GOT3 (cell line): ENCODE measurements at places on chromosomes 7 and 10.

DNA sequence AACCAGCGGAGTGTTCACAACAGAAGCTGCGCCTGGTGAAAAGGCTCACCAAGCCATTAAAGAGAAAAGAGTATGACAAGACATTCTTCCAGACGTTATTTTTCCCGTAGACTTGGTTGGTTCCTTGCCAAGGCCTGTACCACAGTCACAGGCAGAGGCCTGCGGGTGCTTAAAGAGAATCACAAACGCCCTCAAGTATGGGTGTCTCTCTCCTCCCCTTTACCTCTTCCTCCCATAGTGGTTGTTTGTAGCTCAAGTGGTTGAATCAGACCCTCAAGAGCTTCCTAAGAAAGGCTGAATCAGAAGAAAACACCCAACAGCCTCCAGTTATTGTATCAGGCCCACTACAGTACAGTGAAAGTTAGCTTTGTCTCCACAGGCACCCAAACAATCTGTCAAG, 169.0 kb downstream of the CREB5 start:
- DNase-seq, result no peak

GRCh38 chr7:73887762-73888161, 26.8 kb downstream of the TMEM270 start:
- no peak for DNase-seq

- no peak for DNase-seq
These were observed 33.8 kb downstream of the KCNH2 start for GRCh38 chr7:150944066-150945042.

- no peak for DNase-seq
These were observed 7.1 kb downstream of the CDC14C start for GRCh38 chr7:48931481-48931880.

DNA sequence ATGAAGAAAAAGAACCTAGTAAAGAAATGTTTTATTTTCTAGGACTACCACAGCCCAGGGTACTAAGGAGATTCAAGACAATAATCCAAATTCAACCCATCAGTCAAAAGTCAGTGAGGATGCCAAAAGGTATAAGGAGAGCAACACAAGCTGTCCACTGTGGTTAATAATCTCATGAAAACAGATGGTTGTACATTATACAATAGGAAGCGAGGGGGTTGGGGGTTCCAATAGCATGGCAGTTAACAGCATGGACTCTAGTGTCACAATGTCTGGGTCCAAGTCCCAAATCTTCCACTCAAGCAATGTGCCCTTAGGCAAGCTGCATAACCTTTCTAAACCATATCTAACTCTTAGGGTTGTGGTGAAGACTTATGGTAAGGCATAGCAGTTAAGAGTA, 35.1 kb downstream of the BRAF start:
- no peak for DNase-seq

DNA sequence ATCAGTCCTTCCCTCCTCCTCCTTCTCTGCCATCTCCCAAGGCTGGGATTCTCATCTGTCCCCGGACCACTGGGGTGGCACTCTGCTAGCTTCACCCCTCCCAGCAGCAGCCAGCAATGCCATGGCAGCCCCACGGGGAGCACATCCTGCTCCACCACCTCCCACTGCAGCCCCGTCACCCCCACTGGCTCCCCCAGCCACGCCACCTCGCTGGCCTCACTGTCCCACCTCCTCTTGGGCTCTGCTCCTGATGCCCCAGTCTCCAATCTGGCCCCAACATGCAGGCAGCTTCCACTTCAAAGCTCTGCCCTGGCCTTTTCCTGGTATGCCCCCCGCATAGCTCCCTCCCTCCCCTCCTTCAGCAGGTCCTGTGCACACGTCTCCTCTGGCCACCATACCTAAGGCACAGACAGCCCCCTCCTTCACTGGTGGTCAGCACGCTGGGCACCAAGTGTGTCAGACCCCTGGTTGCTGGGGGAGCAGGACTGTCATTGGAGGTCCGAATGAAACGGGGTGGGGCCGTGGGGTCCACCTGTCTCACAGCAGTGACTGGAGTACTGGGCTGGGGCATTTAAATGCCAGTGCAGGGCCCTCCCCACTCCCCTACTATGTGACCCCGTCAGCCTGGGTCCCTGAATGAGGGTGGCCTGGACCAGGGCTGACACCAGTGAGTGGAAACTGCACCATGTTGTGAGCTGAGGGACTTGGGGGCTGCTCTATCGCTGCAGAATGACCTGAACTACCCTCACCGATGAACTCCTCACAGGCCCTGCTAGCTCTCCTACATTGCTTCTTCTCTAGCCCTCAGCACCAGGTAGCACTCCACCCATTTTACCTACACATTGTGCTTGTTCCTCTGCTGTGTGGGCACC, 38.7 kb downstream of the RASGEF1A start:
- DNase-seq, result no peak
